ENCODE measurements at places on chromosomes 3 and 15.

DNA sequence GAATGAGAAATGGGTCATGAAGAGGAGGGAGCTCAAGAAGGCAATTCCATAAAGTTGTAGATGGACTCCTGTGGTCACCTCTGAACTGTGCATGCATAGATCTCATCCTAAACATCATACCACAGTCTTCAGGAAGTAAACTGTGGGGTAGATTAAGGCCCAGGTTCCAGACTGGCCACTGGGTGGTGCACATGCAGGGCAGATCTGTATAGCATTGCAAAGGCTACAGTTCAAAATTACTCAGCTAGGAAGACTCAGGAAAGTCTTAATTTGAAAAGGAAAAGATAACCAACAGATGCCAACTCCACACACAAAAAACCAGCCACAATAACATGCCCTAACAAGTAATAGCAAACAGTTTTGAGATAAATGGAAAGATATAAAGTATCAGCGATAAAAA, 20.3 kb downstream of the KY start:
- DNase-seq: no peak

DNA sequence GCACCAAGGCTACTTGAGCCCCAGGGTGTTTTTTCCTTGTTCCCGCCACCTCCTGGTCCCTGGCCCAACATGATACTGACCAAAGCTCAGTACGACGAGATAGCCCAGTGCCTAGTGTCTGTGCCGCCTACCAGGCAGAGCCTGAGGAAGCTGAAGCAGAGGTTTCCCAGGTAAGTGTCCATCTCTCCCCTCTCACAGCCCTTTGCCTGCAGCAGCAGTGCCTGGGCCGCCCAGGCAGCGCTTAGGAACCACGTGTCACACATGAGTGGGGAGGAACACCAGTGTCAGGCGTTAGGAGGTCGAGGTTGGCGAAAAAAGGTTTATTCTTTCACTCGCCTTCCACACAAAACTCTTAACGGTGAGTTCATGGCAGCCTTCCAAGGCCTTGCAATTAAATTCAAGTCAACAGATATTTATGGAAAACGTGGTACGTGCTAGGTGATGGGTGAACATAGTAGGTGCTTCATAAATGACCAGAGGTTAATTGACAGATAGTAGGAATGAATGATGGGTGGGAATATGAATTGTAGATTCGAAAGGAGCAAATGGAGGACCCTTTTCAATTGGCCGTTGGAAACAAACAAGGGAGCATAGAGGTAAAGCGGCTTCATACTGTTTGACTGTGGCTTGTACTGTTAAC, 486 bp downstream of the CDIN1 start:
- DNase-seq: no peak

- DNase-seq: no peak
These were observed 754 bp downstream of the B3GNT5 start for GRCh38 chr3:183253528-183254486.

- no peak for DNase-seq
These were observed 11.1 kb downstream of the SLC24A1 start for GRCh38 chr15:65632780-65633375.

GRCh38 chr15:31157644-31158069, 56.1 kb upstream of the TRPM1 start:
- no peak for DNase-seq

- DNase-seq: no peak
These were observed 98.0 kb downstream of the CHL1 start for GRCh38 chr3:294581-294980.

- DNase-seq: no peak
These were observed 3.3 kb upstream of the MTHFS start for GRCh38 chr15:79900087-79900486.

GRCh38 chr3:159144891-159145290, 343.0 kb downstream of the MFSD1 start:
- no peak for DNase-seq

DNA sequence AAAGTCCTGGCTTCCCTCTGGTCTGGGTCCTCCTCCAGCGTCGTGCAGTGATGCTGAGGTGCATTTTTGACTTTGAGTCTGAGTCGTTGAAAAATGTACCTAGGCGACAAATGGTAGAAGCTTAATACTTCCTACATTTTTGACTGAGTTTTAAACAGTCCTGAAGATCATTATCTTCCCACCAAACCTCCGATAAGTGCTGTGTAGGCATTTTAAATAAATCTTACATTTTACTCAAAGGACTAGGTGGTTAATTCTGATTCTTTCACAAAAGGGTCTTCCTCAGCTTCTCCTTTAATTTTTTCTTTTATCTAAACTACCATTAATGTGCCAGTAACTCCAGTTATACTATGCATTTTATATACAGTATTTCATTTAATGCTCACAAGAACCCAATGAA, 70.6 kb downstream of the KAT2B start:
- DNase-seq: no peak

DNA sequence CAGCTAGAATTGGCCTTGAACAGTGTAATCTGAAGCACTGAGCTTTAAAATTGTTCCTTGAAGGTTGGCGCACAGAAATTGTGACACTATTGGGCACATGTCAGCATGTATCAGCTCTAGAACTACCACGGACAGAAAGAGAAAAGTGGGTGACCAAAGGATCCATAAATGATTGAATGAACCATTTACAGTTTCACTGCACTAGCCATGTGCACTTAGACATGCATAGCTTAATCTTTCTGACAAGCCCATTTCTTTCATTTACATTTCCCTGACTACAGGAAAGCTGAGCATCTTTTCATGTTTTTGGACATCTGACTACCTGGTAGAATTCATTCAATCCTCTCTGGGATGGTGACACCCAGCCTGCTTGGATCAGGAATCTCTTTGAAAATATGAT, 36.2 kb downstream of the NUDT16 start:
- no peak for DNase-seq

GRCh38 chr3:51706021-51706485, 815 bp upstream of the GRM2 start:
- DNase-seq: no peak

- DNase-seq: no peak
These were observed 20.9 kb downstream of the SNRK start for GRCh38 chr3:43307226-43307625.

GRCh38 chr3:190695225-190695624, 167.3 kb downstream of the GMNC start:
- DNase-seq: no peak

GRCh38 chr3:195696632-195697278, 24.0 kb upstream of the MUC20 start:
- DNase-seq: no peak

DNA sequence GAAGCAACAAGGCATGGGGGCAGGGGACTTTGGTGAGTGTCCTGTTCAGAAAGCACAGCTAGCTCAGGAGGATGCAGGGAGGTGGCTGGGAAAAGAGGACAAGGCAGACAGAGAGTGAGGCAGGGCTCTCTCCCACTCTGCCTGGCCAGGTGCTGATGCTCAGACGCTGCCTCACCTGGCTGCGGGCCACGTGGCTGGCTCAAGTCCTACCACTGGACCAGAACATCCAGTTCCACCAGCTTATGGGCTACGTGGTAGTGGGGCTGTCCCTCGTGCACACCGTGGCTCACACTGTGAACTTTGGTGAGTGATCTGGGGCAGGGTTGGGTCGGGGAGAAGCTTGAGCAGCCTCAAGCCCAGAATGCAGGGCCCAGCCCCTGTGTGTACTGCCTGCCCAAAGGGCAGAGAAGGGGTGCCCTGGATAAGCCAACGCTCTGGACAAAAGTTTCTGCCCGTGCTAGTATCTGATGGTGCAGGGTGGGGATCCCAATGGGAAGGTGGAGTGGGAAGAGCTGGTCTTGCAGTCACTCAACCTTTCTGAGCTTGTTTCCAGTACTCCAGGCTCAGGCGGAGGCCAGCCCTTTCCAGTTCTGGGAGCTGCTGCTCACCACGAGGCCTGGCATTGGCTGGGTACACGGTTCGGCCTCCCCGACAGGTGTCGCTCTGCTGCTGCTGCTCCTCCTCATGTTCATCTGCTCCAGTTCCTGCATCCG, 20.9 kb downstream of the NOX5 start:
- DNase-seq: no peak

- no peak for DNase-seq
These were observed 39.6 kb upstream of the TIMP4 start for GRCh38 chr3:12198301-12198700.

GRCh38 chr15:35362195-35362829, 183.7 kb downstream of the DPH6 start:
- no peak for DNase-seq

DNA sequence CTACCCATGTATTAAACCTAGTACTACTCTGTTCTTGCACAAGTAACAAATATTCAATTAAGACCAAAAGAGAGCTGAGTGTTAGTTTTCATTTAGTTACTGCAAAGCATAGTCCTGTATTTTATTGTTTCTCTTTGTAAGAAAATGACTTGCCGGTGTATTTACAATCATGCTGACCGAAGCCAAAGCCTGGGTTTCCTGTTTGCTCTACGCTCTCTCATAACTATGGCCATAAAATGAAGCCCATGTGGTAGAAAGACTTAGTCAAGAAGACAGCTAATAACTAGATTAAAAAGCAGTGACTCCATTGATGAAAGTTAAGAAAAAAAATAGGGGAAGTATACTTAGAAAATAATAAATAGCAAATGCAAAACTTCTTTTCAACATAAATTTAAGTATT, 479.9 kb downstream of the CNTN4 start:
- no peak for DNase-seq

GRCh38 chr3:71307991-71308697, 275.4 kb downstream of the FOXP1 start:
- DNase-seq: no peak

DNA sequence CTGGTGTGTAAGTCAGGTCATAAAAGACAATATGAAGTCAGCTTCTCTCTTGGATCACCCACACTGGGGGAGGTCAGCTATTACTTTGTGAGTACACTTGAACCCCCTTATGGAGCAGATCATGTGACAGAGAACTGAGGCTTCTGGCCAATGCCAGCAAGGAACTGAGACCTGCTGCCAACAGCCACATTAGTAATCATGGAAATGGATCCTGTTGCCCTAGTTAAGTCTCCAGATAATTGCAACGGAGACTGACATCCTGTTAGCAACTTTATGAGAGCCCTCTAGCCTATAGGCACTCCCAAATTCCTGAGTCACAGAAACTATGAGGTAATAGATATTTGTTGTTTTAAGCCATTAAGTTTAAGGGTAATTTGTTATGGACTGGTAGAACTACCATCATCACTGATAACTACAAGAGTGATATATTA, 110.4 kb upstream of the GMNC start:
- DNase-seq: no peak
